ENCODE measurements at places on chromosomes 2 and 18. TPM values are rescaled to one million over a fixed set of nuclear protein-coding genes. Genes with fewer than 3 reads are reported as not detected.

HOXD10 gene
- not detected for total RNA-seq

ELOA2 gene
- total RNA-seq = not detected

TMEM178A gene
- 98.4 TPM for total RNA-seq

- DNase-seq = no peak
Measured at GRCh38 chr2:137888845-137889244, 75.4 kb upstream of the HNMT start.

DNA sequence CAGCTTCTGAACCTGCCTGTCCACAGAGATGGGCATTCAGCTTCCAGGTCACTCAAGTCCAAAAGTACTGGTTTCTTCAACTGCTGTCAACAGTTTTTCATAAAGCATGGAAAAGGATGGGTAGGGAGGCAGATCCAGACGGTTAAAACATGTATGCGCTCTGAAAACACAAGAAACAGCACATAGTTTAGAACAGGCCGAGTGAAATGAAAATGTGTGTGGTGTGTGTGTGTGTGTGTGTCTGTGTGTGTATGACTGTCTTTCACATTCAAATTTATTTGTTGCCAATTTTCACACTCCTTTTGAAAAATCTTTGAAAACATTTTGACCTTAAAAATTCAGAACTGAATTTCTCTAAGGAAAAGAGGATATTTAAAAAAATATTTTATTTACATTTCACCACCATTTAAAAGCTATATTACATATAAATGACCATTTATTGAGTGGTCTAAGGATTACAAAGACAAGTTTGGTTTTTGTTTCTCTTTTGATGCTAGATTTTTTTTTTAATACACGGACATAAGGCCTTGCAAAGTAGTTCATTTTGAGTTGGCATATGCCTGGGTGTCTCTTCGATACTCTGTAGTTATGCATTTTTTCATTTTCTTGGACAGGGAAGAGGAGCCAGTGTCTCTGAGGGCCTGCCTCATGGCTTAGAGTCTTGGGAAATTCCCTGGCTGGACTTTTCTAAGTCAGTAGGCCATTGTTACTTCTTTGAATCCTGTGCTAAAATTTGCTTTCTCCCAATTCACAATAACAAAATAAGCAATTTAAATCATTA, 30.0 kb upstream of the STK17B start:
- no peak for DNase-seq

CHN1 gene
- total RNA-seq = 0.34 TPM

DNA sequence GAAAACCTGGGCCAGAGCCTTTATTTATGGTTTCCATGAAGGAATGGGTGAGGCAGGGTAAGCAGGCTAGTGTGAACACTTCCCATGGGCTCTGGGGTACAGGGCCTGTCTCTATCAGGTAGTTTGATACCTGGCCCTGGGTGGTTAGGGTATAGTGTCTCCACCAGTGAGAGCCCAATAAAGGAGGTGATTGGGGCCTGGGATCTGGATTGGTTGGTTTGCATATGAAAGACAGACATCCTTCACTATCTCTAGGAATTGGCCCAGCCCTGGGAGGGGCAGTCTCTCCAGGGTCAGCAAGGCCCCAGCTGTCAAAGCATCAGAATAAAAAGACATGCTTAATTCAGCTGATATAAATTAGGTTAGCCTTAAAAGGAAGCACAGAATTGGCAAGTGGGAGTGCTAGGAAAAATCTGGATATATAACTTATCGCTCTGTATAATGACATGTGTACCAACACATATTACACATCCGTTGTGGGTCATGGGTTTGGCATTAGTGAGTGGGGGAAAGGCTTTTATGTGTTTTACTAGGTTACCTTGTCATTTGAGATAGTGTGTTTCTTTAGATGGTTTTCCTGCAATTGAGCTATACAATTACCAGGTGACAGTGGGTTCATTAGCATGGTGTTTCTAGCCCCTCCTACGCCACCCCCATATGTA, 18.5 kb upstream of the TMEM178A start:
- no peak for DNase-seq

DNA sequence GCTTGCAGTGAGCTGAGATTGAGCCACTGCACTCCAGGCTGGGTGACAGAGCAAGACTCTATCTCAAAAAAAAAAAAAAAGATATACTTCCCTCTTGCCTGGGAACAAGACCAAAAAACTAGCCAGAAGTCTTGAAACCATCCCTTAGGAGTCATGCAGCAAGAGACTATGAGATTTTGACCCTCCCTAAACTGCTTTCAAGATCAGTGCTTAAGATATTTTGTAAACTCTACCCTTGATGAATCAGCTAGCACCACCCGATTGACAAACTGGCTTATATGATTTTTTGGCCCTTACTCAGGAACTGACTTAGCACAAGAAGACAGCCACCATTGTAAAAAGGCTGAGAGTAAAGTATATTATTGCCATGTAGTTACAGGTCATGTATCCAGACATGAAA, 3.8 kb downstream of the SULT1C3 start:
- no peak for DNase-seq

DNA sequence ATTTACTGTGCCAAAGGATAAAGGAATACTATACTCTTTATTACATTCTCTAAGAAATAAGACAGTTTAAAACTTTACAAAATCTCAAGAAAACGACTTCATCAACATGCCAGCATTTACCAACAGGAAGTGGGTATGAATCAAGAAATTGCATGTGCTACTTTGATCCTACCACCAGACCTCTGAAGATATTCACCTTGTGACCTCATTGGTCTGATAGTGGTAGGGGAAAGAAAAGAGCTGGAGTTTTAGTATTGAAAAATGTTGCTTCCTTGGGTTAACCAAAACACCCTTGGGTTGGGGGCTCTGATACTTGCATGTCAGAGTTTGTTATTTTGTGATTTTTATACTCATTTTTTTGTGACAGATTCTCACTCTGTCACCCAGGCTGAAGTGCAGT, 84.1 kb upstream of the LPIN2 start:
- DNase-seq = no peak

DNA sequence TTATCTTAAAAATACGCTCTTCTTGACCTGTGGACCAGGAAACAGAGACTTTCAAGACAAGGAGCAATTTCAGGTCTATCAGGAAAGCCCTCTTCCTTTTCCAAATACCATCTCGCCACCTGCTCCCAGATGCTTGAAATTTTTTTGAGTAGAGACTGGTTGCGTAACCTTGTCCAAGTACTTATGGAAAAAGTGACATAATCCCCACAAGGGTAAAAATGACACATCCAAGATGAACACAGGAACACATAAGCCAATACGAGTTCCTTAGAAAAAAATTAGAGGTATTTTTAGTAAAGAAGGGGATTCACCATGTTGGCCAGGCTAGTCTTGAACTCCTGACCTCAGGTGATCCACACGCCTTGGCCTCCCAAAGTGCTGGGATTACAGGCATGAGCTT, 1.8 kb downstream of the SERPINB13 start:
- no peak for DNase-seq

CCDC150 gene
- total RNA-seq = 9.1 TPM

RSAD2 gene
- not detected for total RNA-seq

Measured in G401 (cell line).